Esophagus muscularis mucosa (tissue), 4 donors: ENCODE measurements at places on chromosomes 1 and 21. TPM values are rescaled to one million over a fixed set of nuclear protein-coding genes. Genes with fewer than 3 reads are reported as not detected.

Gene FCRL2
- not detected for total RNA-seq

DNA sequence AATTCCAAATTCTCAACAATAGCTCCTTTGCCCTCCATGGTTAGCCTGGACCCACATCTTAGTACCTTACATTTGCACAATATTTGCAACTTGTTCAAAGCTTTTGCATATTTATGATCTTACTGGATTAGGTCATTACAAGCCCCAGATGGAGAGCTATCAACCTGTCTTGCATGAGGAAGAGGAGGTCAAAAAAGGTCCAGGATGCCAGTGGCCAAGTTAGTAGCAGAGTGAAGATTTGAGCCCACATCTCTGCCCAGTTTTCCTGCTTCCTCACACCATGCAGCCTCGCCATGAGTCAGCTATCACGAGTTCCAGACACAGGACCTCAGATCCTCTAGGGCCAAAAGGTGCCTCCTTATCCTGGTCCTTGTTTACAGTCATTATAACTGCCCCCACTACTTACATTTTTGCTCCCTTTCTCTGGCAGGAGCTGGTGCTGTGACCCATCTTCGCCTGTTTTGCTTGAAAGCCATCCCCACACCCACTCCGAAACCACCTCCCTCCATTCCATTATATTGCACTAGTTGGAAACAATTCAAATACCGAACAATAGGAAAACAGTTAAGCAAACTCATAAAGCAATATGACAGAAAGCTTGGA, 5.0 kb upstream of the AHCYL1 start:
- no peak for DNase-seq
- no peaks in the 10 kb centered on the region for H3K27me3 ChIP-seq

Gene HSD3B2
- not detected for total RNA-seq

GRCh38 chr1:214475746-214476145, 75.7 kb downstream of the PTPN14 start:
- no peaks in the 10 kb centered on the region for H3K36me3 ChIP-seq
- DNase-seq, result peak; percentile 50
- H3K27ac ChIP-seq, result no peak overlapping the region
- peaks cover 18% of the 10 kb centered on the region for H3K4me1 ChIP-seq
- no peaks in the 10 kb centered on the region for H3K27me3 ChIP-seq
- H3K4me3 ChIP-seq, result no peak overlapping the region

DNA sequence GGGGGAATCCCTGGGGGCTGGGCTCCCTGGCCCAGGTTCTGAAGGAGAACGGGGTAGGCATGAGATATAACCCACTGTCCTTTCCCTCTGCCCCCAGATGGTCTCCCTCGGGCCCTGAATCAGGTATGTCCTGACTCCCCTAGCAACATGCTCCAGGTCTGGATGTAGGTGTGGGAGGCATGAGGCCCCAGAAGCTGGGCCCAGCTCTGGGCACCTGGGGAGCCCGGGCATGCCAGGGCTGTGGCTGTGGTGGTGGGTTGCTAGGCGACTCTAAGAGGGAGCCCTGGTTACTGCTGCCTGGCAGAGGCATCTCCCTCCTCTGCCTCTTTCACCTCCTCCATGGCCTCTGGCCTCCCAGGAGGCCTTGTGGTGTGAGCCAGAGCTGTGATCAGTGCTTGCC, 16.2 kb downstream of the FOXO6 start:
- H3K4me3 ChIP-seq, result no peak overlapping the region
- H3K27me3 ChIP-seq, result no peaks in the 10 kb centered on the region
- H3K4me1 ChIP-seq, result peaks cover 34% of the 10 kb centered on the region
- DNase-seq, result no peak
- peaks cover 20% of the 10 kb centered on the region for H3K36me3 ChIP-seq
- no peak overlapping the region for H3K27ac ChIP-seq

GRCh38 chr1:86517336-86517735, 29.5 kb upstream of the CLCA4 start:
- no peak overlapping the region for H3K27ac ChIP-seq
- H3K4me1 ChIP-seq, result no peaks in the 10 kb centered on the region
- no peaks in the 10 kb centered on the region for H3K36me3 ChIP-seq
- no peak overlapping the region for H3K4me3 ChIP-seq
- H3K27me3 ChIP-seq, result no peaks in the 10 kb centered on the region

Gene SYT14
- total RNA-seq, result 0.11 TPM

GRCh38 chr1:39080269-39080826, 54.2 kb downstream of the NDUFS5 start:
- peaks cover 33% of the 10 kb centered on the region for H3K4me1 ChIP-seq
- peak overlapping the region; percentile 60 for H3K4me3 ChIP-seq
- no peak overlapping the region for H3K27ac ChIP-seq
- DNase-seq, result no peak

DNA sequence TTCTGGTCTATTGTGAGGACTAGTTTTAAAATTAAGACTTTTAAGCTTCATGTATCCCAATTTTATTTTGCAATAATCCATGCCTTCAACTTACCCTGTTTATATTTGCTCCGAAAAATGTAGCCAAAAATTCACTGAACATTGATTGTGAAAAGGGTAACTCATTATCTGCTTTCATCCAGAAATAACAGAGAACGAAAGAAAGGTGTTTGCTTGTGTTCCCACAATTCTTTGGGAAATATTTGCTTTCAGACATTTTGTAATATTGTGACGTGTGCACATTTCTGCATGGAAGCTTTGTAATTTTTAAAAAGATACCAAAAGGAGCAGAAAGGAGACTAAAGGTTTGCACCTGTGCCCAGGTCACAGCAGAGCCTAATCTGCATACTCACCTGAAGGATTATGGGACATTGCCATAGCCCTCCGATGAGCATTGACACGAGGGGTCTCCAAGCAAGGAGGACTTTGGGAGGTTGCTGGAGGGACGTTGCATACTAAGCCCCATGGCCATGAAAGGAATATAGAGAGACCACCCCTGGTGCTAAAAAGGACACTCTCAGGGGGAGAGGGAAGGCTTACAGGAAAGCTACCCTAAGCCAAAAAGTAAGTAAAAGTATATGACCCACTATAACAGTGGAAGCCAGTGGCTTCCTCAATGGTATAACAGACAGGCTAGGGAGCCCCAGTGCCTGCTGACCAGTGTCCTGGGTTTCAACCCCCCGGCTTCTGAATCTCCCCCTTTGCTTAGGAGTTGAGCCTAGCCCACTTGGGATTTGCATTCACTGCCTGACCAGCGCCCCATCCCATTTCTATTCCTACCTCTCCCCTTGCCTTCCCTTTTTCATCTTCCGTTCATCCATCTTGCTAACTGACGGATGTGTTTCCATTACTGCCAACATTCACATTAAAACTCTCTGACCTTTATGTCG, 148.6 kb upstream of the ZC3H12A start:
- no peak overlapping the region for H3K27ac ChIP-seq
- H3K27me3 ChIP-seq, result no peaks in the 10 kb centered on the region
- no peak for DNase-seq

DNA sequence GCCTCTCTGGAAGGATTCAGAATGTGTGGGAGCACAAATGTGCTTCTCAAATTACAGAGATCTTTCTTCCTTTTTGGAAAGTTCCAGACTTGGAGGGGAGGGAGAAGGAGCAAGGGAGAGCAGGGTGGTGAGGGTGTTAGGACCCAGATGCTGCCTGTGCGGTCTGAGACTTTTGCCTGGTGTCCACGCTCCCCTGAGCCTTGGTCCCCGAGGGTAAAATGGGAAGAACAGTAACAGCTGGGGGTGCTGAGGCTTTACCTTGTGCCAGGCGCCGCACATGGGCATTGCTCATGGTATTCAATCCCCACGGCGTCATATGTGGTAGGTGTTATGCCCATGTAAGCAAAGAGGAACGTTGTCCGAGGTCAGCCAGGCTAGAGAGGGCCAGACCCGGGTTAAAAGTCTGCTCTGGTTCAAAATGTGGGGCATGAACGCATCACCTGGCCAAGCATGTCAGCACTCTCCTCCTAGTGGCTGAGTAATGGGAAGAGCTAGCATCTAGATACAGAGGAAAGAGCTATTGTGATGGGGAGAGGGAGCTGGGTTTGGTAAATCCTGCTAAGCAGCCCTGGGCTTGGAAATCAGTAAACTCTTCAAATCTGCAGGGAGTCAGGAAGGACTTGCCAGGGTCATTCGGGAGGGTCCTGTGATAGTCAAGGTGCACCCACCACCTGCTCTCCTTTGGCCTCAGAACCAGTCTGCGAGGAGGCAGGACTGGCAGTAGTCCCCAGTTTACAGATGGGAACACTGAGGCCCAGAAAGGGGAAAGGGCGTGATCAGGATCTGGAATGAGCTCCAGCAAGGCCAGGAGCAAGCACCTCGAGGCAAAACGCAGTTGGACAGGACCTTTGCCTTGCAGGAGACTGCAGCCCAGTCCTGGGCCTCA, 4.5 kb upstream of the RUNX3 start:
- DNase-seq, result no peak
- peaks cover 53% of the 10 kb centered on the region for H3K27me3 ChIP-seq
- H3K27ac ChIP-seq, result no peak overlapping the region
- peaks cover 29% of the 10 kb centered on the region for H3K4me1 ChIP-seq
- no peak overlapping the region for H3K4me3 ChIP-seq
- H3K36me3 ChIP-seq, result no peaks in the 10 kb centered on the region

Gene TBX15
- total RNA-seq, result 1.2 TPM

GRCh38 chr1:156198831-156199349, 5.0 kb downstream of the SLC25A44 start:
- DNase-seq, result no peak
- no peak overlapping the region for H3K27ac ChIP-seq
- peaks cover 78% of the 10 kb centered on the region for H3K4me1 ChIP-seq
- H3K4me3 ChIP-seq, result no peak overlapping the region
- H3K36me3 ChIP-seq, result peaks cover 56% of the 10 kb centered on the region

Gene RCC2
- 21.0 TPM for total RNA-seq

Gene C1orf87
- total RNA-seq, result not detected

Gene SPRR2A
- total RNA-seq, result not detected

GRCh38 chr21:36693489-36694030, 5.4 kb upstream of the SIM2 start:
- no peaks in the 10 kb centered on the region for H3K27me3 ChIP-seq
- no peak overlapping the region for H3K27ac ChIP-seq
- DNase-seq, result no peak

DNA sequence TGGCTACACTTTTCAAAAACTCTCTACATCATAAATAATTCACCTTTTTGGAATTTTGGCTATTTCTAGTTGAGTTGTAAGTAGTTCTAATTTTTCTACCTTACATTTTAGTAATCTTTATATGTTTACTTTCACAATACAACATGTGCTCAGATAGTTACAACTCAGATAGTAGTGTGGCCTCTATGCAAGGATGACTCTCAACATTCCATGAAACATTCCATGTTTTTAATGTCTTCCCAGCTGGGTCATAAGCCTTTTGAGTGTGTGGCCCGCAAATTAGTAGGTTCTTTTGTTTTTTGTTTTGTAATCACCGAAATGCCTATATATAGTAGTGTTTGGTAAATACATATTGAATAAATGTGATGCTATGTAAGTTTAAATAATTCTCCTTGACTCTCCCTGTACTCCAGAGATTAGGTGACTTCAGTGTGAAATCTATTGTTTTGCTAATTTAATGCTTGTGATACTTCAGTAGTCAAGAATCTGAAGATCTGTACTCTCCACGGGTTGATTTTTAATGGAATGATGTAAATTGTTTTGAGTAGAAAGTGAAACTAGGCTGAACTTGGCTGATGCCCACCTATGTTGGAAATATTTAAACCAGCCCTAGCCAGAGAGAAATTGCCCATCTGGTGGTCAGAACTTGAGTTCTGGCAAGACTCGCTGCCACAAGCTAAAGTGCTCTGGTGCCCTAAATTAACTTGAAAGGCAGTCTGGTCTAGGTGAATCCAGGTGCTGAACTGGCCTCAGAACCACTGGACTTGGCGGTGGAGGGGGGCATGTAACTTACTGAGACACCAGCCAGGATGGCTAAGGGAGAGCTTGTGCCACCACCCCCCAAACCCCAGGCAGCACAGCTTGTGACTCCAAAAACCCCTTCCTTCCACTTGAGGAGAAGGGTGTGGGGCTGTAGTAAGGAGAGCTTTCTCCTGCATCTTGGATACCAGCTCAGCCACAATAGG, 165.6 kb downstream of the USP25 start:
- DNase-seq, result no peak
- no peaks in the 10 kb centered on the region for H3K27me3 ChIP-seq
- no peak overlapping the region for H3K4me3 ChIP-seq
- no peaks in the 10 kb centered on the region for H3K4me1 ChIP-seq
- no peaks in the 10 kb centered on the region for H3K36me3 ChIP-seq
- no peak overlapping the region for H3K27ac ChIP-seq

- H3K27ac ChIP-seq, result no peak overlapping the region
- H3K4me3 ChIP-seq, result no peak overlapping the region
- no peaks in the 10 kb centered on the region for H3K27me3 ChIP-seq
- H3K36me3 ChIP-seq, result no peaks in the 10 kb centered on the region
- H3K4me1 ChIP-seq, result no peaks in the 10 kb centered on the region
These were observed 13.6 kb upstream of the MAB21L3 start for GRCh38 chr1:116097626-116098025.

GRCh38 chr1:155228096-155228427, 19.6 kb downstream of the MTX1 start:
- H3K27me3 ChIP-seq, result no peaks in the 10 kb centered on the region
- no peaks in the 10 kb centered on the region for H3K36me3 ChIP-seq
- peaks cover 17% of the 10 kb centered on the region for H3K4me1 ChIP-seq
- peak overlapping the region; percentile 53 for H3K4me3 ChIP-seq

GRCh38 chr21:24829397-24829796, 777.9 kb downstream of the MRPL39 start:
- H3K27ac ChIP-seq, result no peak overlapping the region
- H3K4me1 ChIP-seq, result no peaks in the 10 kb centered on the region
- no peaks in the 10 kb centered on the region for H3K36me3 ChIP-seq
- DNase-seq, result no peak
- no peaks in the 10 kb centered on the region for H3K27me3 ChIP-seq

GRCh38 chr1:174077749-174078490, 55.8 kb upstream of the RC3H1 start:
- peaks cover 6% of the 10 kb centered on the region for H3K4me1 ChIP-seq
- H3K27ac ChIP-seq, result no peak overlapping the region

GRCh38 chr1:31685795-31686194, 18.0 kb downstream of the COL16A1 start:
- no peak for DNase-seq
- H3K36me3 ChIP-seq, result peaks cover 68% of the 10 kb centered on the region
- H3K4me3 ChIP-seq, result no peak overlapping the region
- H3K4me1 ChIP-seq, result peaks cover 31% of the 10 kb centered on the region

GRCh38 chr1:182340233-182341058, 51.1 kb downstream of the GLUL start:
- no peak overlapping the region for H3K27ac ChIP-seq
- no peaks in the 10 kb centered on the region for H3K27me3 ChIP-seq
- no peaks in the 10 kb centered on the region for H3K4me1 ChIP-seq
- H3K36me3 ChIP-seq, result no peaks in the 10 kb centered on the region
- no peak for DNase-seq

Gene MAEL
- total RNA-seq, result 1.3 TPM

- H3K36me3 ChIP-seq, result no peaks in the 10 kb centered on the region
- no peak for DNase-seq
- no peaks in the 10 kb centered on the region for H3K27me3 ChIP-seq
- no peaks in the 10 kb centered on the region for H3K4me1 ChIP-seq
- H3K4me3 ChIP-seq, result no peak overlapping the region
These were observed 35.6 kb downstream of the IL23R start for GRCh38 chr1:67201891-67202290.

DNA sequence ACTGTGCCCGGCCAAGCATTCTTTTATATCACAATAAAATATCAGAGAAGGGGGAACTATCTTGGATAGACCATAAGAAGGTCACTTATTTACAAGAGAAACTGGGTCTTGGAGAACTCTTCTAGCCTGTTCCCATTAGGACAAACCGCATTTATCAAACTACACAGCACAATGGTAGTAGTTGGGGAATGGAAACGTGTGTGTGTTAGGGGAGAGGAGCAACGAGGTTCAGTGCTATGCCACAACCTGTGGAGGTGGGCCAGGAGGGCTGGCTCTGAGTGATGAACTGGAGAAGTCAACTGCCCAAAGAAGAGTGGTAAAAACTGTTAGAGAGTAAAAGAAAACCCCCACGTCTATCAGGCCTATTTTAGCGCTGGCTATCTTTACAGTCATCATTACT, 1.6 kb downstream of the DONSON start:
- no peak overlapping the region for H3K27ac ChIP-seq
- no peak overlapping the region for H3K4me3 ChIP-seq
- H3K4me1 ChIP-seq, result peaks cover 17% of the 10 kb centered on the region
- no peak for DNase-seq
- H3K36me3 ChIP-seq, result no peaks in the 10 kb centered on the region
